ENCODE measurements at places on chromosomes 12 and 14.

GRCh38 chr12:24381790-24382189, 432.3 kb upstream of the SOX5 start:
- DNase-seq: no peak

DNA sequence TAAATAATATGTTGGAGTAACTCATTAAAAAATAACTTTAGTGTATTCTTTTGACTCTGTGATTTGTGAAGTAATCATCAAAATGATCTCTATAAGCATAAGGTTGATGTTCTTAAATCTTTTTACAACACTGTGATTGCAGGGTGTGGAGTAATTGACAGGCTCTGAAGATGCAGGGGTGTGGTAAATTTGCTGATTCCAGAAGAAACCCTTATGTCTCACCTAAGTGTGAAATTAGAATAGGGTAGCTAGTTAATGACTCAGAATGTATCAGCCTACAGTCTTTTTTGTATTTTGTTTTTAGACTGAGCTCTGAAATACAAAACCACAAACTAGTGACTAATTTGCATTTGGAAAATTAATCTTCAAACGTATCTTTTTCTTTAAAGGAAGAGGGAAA, 5.9 kb downstream of the PRPF39 start:
- no peak for DNase-seq

GRCh38 chr12:47190271-47190750, 110.6 kb upstream of the AMIGO2 start:
- DNase-seq: no peak

DNA sequence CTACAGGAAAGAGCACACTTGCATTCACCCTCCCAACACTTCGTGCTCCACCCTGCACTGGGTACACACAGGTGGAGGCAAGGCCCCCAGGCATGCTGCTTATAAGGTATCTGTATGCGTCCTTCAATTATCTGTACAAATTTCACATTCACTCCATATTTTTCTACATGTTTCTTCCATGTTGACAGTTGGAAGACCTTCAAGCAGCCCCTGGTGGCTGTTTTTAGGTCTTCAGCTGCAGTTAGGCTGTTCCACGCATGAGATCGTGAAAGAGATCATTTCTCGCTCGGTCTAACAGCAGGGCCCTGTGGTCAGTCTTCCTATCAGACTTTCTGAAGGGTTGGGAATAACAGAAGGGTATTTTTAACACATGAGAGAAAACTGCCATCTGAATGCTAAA, 47.1 kb downstream of the PLXNC1 start:
- no peak for DNase-seq

- no peak for DNase-seq
Measured at GRCh38 chr12:51348116-51348515, 1.6 kb upstream of the CELA1 start.
